ENCODE measurements at places on chromosomes 7 and 10.

GRCh38 chr10:63094405-63094804, 38.7 kb upstream of the NRBF2 start:
- DNase-seq = no peak

- no peak for DNase-seq
Measured at GRCh38 chr10:106788982-106789381, 375.5 kb downstream of the SORCS1 start.

DNA sequence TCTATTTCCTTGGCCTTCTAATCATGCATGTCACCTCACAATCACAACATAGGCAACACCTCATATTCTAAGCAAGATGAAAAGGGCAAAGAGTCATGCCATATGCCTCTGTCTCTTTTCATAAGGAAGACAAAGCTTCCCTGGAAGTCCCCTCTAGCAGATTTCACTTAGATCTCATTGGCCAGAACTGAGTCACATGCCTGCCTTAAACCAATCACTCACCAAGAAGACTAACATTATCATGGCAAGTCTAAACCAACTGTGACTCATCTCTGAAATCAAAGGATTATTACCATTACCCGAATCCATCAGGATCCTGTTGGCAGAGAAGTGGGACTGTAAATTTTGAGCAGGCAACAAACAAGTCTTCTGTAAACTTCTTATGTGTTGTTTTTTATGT, 27.8 kb downstream of the CAV1 start:
- DNase-seq = no peak

DNA sequence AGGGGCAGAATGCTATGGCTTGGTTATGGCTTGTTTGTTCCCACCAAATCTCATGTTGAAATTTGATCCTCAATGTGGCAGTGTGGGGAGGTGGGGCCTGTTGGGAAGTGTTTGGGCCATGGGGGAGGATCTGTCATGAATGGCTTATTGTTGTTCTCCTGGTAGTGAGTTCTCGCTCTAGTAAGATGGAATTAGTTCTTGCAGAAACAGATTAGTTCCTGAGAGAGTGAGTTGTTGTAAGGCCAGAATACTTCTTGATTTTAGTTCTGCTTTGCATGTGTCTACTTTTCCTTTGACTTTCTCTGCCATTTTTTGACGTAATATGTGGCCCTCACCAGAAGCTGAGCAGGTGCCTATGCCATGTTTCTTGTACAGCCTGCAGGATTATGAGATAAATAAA, 188.2 kb downstream of the KIF20B start:
- DNase-seq = no peak

GRCh38 chr10:30979956-30980355, 51.7 kb downstream of the ZNF438 start:
- DNase-seq = no peak

- DNase-seq = no peak
Measured at GRCh38 chr10:121490871-121491519, 107.2 kb downstream of the FGFR2 start.

DNA sequence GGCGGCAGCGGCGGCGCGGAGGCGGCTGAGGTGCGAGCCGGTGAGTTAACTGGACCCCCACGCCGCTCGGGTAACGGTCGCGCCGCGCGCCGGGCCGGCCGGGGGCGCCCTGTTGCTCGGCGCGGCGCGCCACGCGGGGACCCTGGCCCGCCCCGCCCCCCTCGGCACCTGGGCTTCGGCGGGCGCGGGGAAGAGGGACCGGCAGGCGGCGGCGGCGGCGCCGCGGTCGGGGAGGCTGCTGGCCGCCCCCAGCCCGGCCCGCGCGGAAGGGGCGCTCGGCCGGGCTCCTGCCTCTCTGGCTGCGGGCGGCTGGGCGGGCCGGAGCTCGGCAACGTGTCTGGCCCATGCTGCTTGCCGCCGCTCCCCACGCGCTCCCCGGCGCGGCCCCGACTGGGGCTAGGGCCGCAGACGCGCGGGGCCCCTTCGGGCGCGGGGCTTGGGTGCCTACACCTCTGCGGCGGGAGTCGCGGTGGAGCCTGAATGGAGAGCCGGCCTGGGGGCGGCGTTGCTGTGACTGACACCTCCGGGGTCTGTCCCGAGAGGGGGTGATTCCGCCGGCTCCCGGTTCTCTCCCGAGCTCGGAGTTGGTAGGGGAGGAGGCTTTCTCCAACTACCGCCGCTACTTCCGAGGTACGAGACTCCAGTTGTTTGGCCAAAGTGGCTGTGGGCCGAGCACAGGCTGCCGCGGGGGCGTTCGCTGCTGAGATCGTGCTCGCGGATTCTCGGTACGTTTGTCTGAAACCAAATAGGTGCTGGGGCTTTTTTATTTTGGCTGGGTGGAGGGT, 494 bp downstream of the PALS2 start:
- DNase-seq = no peak

DNA sequence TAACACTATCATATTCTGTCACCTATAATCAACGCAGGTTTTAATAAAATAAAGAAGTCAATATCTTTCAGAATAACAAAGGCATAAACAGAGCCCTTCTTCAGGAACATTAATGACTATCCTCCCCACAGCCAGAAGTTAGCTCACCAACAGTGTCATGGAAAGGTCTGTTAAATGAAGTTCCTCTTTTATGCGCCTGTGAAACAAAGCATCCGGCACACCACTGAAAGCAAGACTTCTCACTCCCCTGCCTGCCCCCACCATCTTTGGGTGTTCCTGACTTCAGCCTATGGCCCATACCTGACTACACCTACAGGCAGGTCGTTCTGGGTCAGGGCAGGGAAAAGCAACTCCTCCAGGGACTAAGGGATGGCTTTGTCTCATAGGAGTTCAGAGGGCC, 205.4 kb downstream of the FANK1 start:
- no peak for DNase-seq

- DNase-seq = no peak
Measured at GRCh38 chr10:118370499-118370898, 28.4 kb upstream of the FAM204A start.

DNA sequence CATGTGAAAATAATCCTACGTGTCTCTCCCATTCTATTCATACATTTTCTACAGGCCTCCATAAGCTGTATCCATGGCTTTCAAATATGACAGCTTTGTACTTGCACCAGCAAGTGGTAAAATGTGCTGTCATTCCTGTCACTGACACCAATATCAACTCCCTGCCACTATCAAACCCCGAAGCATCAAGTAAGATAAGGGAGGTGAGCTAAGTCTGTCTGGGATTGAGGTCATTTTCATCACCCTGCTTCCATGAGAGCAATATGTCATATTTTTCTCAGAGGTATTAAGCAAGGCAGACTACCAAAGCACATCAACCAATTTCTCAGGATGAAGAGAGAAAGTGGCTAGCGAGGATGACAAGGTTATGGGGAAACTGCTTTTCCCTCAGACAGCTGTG, 11.1 kb downstream of the GPR22 start:
- DNase-seq = no peak

DNA sequence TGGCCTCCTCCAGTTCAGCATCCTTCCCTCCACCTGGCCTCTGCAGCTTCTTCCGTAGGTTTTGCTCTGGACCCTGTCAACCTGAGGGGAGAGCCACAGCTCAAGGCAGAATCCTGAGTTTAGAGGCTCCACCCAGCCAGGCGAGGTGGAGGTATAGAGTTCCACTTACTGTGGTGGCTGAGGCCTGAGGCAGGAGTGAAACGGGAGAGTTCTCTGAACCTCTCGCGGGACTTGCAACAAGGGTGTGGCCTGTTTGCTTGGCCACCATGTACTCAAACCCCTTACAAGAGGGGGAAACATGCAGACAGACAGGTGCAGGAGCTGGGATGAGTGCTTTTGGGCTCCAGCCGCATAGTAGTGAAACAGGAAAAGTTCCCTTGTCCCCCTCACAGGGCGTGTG, 154.0 kb upstream of the C7orf33 start:
- DNase-seq = no peak

GRCh38 chr10:116732573-116732972, 9.8 kb downstream of the HSPA12A start:
- no peak for DNase-seq

- DNase-seq = no peak
Measured at GRCh38 chr10:114596793-114597192, 61.3 kb downstream of the ABLIM1 start.

DNA sequence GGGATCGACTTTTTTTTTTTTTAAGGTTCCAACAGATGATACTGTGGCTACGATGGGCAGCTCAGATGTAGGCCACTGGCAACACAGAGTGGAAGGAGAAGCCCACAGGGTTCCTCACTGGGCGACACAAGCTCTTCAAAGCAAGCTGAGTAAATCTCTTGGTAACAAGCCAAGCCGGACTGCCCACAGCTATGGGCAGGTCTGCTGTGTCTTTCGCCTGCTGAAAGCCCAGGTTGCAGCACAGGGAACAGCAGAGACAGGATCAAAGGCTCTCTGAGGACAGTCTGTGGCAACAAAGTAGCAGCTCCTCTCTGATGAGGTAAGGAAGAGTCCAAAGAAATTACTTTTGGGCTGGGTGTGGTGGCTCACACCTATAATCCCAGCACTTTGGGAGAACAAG, 83.6 kb downstream of the KCNMA1 start:
- no peak for DNase-seq

- no peak for DNase-seq
Measured at GRCh38 chr7:28700790-28701203, 257.3 kb downstream of the TRIL start.

- DNase-seq = no peak
Measured at GRCh38 chr7:95811846-95812445, 39.6 kb downstream of the DYNC1I1 start.

DNA sequence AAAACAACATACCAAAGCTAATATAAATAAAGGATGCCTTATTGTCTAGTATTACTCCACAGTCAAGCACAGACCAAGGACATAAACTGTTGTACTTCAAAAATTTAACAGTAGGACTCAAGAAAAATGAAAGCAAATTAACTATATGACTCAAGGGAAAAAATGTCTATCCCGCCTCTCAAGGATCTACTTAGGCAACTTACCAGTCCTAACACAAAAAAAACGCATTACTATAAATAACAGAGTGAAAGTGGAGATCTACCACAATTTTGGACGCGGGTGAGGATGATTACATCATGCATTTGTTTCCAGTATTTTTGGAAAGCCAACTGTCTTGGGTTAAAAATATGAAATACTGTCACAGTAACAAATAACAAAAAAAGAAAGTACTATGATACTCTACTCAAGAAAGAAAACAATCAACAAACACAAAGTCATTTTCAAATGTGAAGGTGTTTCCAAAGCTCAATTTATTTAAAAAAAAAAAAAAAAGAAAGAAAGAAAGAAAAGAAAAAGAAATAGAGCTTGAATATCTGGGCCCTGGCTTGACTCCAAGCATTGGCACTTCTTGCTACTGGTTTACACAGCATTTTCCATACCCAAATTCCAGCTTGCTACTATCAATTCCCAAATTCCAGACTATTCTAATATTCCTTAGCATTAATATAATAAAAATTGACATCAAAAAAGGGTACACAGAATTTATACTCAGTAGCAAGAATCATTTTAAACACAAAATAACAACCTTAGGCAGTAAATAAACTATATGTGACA, 99.4 kb downstream of the RSU1 start:
- DNase-seq = no peak

GRCh38 chr10:35716776-35717175, 74.7 kb upstream of the FZD8 start:
- no peak for DNase-seq

- DNase-seq = no peak
Measured at GRCh38 chr10:118405928-118406327, 63.8 kb upstream of the FAM204A start.

DNA sequence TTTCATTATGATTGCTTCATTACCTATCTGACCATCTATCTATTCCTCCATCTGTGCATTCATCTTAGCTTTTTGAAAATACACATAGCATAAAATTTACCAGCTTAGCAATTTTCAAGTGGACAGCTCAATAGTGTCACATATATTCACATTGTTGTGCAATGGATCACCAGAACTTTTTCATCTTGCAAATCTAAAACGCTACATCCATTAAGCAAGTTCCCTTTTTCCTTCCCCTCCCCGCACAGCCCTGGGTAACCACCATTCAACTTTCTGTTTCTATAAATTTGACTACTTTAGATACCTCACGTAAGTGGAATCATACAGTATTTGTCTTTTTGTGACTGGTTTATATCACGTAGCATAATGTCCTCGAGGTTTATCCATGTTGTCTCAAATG, 78.0 kb upstream of the ADRB1 start:
- DNase-seq = no peak

DNA sequence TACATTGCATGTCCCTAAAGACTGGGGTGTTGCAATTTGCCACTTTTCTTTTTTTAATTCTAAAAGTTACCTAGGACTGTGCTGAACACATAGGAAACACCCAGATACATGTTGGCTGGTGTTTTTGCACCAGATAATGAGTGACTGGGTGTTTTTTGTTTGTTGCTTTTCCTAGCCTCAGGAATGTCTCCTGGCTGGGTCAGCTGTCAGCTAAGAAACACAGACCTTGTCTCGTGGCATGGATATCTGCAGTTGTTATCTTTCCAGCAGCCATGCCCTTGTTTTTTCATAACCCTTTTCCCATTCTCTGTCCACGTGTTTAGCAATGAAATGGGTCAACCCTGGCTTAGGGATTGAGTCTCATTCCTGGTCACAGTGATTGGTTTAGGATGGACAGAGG, 433.9 kb upstream of the ZMIZ1 start:
- DNase-seq = no peak

DNA sequence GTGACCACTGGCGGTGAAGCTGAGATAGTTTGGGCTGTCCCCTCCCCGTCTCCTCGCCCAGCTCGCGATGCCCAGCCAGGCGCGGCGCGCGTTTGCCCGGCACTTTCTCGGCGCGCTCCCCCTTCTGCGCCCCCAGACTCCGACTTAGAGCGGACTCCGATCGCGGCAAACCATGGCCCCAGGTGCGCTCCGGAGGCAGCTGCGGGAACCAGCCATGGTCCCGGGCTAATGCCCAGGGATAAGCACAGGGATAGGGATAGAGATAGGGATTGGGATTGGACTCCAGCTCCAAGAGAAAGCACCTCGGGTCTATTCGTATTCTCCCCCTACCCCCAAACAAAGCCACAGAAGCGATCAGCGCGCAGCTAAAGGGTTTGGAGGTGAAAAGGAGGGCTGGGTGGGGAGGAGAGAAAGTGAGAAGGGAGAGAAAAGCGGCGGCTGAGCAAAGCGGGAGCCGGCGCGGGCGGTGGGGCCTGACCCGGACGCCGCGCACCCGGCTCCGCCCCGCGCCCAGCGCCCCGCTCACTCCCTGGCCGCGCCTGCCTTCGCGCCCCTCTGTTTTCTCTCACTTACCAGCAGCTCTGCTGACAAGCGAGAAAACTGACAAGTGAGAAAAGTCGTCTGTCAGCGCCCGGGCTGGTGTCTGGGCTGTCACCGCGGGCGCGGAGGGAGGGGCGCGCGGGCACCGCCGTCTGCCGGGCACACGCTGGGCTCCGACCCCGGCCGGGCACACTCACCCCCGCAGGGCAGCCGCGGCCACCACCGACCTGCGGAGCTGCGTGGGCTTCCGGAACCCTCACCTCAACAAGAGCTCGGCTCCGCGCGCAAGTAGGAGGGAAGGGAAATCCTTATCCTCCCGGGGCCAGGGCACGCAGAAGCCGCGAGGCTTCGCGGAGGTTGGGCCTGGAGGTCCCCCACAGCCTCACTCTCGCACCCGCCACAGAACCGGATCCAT, at the start of gene PDE1C:
PDE1C (minus strand) TSS at position 2 of the 955 bp plus-strand sequence.
- no peak for DNase-seq

Data from iPS DF 6.9 (cell line).